ENCODE measurements at places on chromosomes 1 and 21.

DNA sequence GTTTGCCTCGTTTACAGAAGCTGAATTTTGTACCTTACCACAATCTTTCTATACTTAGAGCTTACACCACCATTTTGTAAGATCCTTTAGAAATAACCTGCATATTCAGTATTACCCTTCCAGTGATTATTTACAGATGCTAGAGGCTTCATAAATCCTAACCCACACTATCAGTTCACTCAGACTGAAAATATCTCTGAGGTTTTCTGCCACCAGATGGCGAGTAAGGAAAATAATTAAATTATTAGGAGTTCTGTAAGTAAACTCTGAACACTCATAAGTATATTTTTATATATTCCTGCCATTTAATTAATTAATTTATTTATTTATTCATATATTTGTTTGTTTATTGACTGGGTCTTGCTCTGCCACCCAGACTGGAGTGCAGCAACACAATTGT is 1635.2 kb downstream of the PLA2G4A start:
- no peak for DNase-seq

- DNase-seq: no peak
These were observed at the start of gene ADAMTSL4 for GRCh38 chr1:150548632-150549495. TSS of gene ADAMTSL4 (plus strand) at chr1:150549408. CDS start at chr1:150552289, 2,881 bp downstream.

- no peak for DNase-seq
These were observed 66.8 kb upstream of the SLC44A3 start for GRCh38 chr1:94753171-94753972.

DNA sequence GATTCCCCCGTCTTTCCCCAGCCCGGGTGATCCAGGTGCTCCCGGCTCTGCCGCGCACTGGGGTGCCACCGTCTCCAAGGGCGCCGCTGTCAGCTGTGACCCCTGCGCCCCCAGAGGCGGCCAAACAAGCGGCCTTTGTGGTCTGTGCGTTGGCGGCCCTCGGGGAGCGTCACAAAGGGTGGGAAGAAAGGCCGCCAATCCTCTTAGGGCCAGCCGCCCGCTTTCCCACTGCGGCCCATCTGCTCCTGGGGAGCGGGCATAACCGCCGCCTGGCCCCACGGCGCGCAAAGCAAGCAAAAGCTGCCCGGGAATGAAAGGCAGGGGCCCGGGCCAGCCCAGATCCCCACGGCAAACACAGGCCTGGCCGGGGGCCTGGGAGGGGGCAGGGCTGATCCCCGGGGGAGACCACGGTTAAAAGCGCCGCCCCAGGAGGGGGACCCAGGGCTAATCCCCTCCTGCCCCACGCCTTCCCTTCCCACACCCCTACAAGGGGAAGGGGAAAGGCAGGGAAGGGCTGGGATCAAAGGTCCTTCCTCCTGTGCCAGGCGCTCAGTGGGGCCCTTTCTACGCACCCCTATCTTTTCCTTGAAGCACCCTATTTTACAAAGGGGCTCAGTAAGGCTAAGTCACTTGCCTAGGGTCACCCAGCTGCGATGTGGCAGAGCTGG is 24.0 kb downstream of the C1QB start:
- no peak for DNase-seq

Data from stimulated activated CD4-positive, alpha-beta T cell treated with anti-CD3 and anti-CD28 coated beads, Interleukin-1b, Interleukin-23, amount 100 ng/mL, for 1 hour (primary cell).